ENCODE measurements at places on chromosomes 12 and 14.

DNA sequence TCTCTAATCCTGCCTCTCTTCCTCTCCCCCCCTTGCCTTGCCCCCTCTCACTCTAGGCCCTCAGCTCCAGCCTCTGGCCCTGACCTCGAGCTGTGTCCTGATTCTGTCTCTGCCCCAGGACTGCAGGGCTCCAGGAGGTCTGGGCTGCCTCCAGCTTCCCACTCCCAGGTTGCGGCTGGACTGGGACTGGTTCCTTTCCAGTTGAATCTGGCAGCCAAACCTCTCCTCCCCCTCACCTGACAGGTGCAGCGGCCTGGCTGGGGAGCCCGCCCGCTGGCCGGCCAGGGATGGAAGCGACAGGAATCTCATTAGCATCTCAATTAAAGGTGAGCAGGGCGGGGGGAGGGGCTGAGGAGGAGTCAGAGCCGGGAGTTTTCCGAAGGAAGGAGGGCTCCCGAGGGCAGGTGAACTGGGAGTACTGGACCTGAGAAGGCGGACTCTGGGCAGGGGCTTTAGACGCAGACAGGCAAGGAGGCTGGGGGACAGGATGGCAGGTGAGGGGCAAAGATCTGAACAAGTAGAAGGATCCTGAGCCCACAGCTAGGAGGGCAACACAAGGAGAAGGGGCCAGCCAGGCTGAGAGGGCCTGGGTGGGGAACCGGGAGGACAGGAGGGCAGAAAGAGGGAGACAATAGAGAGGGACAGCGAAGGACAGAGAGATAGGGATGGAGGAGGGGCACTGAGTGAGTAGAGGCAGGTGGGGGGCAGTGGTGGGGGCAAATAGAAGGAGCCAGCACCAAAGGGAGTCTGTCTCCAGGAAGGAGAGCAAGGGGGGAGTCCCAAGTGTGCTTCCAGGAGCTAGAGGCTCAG lies at the start of gene SCNN1A:
Gene SCNN1A (minus strand): TSS at position 295 of the 810 bp plus-strand sequence. CDS start 780 bp downstream, outside the sequence.
- DNase-seq = peak; percentile 92

GRCh38 chr14:45721472-45721871 lies 468.5 kb upstream of the MIS18BP1 start:
- DNase-seq = no peak

GRCh38 chr12:78060186-78060585 lies 229.5 kb downstream of the NAV3 start:
- DNase-seq = no peak

DNA sequence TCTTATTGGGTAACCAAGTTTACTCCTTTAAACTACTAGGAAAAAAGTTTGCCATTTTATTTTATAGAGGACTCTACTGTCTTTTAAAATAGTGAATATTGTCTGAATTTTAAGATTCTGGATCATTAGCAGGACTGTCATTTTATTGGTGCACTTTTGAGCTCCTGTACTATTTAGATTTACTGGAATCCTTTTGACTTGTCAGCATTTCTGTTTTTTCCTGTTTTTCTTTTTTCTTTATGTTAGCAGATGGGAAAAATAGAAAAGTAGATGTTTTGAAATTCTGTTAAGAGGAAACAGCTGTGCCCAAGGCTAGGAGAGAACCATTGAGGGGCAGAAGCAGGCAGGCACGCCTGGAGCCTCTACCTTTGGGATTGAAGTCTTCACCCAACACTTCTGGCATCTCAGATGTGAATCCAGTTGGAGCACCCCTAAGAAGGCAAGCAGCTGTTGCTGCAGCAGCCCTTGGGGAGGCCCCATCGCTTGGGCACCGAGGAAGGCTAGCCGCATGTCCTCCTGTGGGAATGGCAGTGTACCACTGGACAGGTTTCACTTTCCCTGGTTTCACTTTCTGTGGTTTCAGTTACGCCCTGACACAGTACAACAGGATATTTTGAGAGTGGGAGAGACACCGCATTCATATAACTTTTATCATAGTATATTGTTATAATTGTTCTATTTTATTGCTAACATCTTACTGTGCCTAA lies 11.5 kb downstream of the RIMKLB start:
- no peak for DNase-seq

- no peak for DNase-seq
Measured at GRCh38 chr14:70884595-70885342, 22.5 kb upstream of the PCNX1 start.
